ENCODE measurements at places on chromosomes 6 and 20.
A peak's percentile ranks its signal among the peaks of the same experiment; 100 is the strongest.

- no peak for DNase-seq
These were observed 179.1 kb downstream of the TFAP2C start for GRCh38 chr20:56808117-56808725.

DNA sequence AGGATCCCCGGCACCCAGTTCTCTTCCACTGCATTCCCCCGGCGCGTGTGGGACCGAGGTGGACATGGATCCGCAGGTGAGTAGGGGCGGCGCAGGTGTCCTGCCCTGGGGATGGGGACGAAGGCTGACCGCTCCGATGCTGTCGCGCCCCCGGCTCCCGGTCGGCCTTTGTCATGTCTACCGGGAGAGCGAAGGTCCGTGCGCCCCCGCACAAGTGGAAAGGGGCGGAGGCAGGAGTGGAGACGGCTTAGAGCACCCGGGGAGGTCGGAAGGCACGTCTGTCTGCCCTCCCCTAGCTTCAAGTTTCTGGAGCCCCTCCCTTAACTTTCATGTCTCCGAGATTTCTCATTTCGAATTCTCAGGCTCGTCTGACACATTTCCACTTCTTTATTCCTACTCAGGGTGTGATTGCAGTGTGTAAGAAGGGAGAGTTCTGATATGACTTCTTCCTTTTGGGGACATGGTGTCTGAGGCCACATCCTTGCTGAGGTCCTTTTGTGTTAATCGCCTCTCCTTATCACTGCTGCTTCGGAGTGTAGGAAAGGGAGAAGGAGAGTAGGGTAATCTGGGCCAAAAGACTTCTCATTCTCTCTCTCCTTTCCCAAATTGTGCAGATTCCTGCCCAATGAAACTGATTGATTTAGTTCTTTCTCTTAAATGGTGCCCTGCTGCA is 435 bp downstream of the KIFC1 start:
- DNase-seq, result no peak

GRCh38 chr6:113271437-113271836 is 585.7 kb upstream of the MARCKS start:
- no peak for DNase-seq

- no peak for DNase-seq
These were observed 260.0 kb upstream of the SUPT3H start for GRCh38 chr6:45637611-45638257.

GRCh38 chr6:11869672-11870340 is 91.2 kb upstream of the ADTRP start:
- DNase-seq, result no peak

DNA sequence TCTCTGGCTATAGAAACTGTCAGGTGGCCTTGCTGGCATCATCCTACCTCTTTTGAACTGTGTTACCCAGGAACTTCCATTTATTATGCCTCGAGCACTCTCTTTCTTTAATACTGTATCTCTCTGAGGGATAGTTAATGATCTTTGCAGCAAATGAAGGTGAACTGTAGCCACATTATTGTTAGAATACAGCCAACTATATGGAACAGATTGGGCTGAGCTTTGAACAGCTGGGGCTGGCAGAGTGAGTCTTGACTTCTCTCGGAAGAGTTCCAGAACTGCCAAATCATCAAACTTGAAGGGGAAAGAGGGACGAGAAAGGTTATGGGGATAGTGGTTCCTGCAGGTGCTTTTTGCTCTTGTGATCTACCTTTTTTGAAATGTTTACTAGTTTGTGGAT is 237.7 kb downstream of the PRL start:
- DNase-seq, result no peak

GRCh38 chr6:111980971-111981840 is 72.7 kb upstream of the CCN6 start:
- no peak for DNase-seq

DNA sequence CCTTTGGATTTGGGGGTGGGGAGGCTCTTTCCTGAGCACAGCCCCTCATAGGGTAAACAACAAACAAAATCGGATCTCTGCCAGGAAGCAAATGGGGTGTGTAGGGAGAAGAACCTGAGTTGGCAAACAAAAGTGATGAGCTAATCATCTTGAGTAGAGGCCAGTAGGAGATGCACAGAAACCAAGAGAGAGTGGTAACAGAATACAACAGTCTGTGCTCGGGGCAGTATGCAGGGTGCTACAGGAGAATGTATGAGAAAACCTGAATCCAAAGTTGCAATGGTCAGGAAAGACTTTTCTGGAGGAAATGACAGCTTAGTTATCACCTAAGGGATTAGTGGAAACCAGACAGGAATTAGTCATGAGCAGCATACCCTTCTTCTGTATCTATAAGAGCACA is 177.8 kb downstream of the CDKAL1 start:
- no peak for DNase-seq

GRCh38 chr6:110036408-110037302 is 58.5 kb downstream of the GPR6 start:
- DNase-seq, result no peak

GRCh38 chr6:12548526-12548925 is 168.0 kb upstream of the PHACTR1 start:
- no peak for DNase-seq

- DNase-seq, result peak; percentile 33
These were observed 783 bp downstream of the LRRC73 start for GRCh38 chr6:43509142-43509983.

- no peak for DNase-seq
These were observed 14.6 kb downstream of the TLDC2 start for GRCh38 chr20:36890586-36890985.

- DNase-seq, result no peak
These were observed 32.4 kb upstream of the TPBG start for GRCh38 chr6:82331031-82331773.

GRCh38 chr6:99522531-99522930 is 7.3 kb upstream of the USP45 start:
- DNase-seq, result no peak

DNA sequence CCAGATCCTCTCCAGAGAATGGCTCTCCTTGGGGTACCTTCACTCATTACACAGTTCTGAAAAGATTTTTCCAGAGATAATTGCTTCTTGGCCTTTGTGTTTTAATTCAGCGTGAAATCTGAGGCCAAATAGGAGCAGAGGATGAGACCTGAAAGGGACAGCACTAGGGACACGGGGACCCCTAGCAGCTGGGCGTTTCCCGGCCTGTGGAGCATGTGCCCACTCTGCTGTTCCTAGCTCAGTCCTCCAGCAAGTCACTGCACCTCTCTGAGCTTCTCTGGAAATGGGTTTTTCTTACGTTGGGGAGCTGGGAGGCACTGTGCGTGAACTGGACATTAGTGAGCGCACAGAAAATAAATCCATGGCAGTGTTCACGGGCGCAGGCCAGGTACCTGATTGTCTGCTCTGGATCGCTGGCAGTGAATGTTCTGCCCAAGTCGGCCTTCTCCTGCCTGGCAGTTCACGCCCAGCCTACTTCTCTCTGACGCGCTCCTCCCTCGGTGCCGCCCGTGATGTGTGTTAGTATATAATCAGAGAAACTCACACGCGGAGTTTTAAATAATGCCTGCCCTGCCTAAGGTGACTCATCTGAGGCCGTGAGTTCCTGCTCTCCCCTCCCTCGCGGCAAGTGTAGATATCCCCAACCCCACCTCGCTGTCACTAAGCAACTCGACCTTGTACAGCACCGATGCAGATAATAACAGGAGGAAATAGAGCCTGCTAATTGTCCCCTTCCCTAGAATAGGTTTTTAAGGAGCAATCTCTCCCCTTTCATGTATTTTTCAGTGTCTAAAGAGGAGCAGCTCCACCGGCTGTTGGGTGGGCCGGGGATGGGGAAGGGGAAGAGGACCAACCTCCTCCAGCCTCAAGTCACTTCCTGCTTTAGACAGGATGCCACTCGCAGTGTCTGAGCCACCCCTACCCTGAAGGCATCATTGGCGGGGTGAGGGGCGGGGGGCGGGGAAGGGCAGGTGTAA is 2.7 kb upstream of the TUBB2A start:
- DNase-seq, result no peak

DNA sequence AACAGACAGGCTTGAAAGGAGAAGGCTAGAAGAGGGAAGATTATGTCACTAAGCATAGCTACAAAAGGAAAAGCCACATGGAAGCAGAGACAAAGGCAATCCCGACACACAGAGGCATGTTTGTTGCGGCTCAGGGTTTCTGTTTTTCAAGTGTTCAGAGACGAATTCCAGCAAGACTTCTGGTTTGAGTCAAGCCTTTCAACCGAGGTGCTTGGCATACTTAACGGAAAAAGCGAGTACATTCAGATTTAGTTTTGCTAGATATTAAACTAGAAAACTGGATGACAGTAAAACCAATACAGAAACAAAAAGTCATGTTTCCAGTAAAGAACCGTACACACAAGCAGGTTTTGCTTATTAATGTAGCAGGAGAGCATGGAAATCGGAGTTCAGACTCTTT is 27.2 kb downstream of the MCUR1 start:
- DNase-seq, result no peak

GRCh38 chr6:41336824-41337223 is 1.4 kb downstream of the NCR2 start:
- DNase-seq, result no peak

GRCh38 chr20:13723011-13723410 is 61.7 kb downstream of the ESF1 start:
- DNase-seq, result no peak

DNA sequence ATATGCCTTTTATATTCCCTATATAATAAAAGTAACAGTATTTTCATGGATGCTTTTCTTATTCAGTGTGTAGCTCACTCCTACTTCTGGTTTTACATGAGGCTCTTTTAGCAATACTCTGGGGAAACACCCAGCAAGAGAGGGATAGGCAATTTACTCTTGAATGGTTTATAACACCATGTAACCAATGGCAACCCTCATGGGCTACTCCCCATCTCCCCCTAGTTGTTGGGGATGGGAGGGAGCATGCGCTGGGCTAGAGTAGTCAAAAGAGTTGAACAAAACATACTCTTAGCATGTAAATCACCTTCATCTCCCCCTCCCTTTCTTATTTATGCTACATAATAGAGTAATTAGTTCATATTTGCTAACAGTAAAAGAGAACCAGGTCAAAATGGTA is 140.1 kb upstream of the LRFN2 start:
- DNase-seq, result no peak

DNA sequence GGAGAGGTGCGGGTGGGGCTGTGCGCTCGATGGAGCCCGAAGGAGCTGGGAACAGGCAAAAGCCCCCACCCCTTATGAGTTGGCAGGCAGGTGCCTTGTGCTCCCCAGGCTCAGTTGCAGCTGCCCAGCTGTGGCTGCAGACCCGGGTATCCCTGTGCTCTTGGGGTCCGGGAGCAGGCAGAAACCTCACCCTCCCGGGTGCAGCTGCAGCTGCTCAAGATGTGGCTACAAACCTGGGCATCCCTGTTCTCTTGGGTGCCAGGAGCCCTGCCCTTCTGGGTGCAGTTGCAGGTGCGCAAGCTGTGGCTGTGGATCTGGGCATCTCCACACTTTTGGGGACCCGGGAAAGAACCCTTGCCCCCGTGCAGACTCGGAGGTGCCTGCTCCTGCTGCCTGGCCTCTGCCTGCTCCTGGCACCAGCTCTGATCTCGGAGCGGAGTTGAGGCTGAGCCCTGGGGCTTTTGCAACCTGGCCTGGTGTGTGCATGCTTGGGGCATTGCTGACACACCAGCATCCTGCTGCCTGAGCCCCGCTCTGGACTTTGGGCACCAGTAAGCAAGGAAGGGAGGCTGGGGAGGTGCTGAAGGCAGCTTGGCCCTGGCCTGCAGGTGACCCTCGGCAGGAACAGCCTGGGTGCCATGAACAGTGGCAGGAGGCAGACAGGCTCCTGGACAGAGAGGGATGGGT is 21.6 kb downstream of the OR2J3 start:
- DNase-seq, result no peak

Measured in endothelial cell (in vitro differentiated cells).